Stromal cell of bone marrow (primary cell): ENCODE measurements at places on chromosomes 6 and 20.

- DNase-seq = no peak
Measured at GRCh38 chr20:57471496-57472372, 53.2 kb downstream of the CTCFL start.

DNA sequence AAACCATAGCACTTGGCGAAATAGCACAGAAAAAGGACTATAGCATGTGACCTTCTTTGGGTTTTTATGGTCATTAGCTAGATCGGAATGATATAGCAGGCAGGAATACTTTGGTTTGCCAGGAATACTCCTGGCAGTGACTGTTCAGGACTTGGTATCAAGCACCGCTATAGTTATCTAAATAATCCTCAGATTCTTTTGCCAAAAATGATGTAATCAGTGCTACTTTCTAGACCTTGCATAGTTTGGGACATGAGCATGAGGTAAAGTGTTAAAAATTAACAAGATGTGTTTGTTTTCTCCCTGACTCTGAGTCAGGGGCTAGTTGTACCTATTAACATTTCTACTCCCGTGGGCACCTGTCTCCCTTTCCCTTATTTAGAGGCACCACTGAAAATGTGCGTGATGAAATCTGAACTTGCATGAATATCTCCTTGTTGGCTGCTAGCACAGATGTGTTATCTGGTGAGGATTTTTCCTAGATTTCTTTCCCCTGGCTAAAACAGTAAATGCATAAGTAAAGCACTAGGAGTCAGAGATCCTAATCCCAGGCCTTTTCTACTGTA lies 511.0 kb downstream of the CDKAL1 start:
- no peak for DNase-seq

DNA sequence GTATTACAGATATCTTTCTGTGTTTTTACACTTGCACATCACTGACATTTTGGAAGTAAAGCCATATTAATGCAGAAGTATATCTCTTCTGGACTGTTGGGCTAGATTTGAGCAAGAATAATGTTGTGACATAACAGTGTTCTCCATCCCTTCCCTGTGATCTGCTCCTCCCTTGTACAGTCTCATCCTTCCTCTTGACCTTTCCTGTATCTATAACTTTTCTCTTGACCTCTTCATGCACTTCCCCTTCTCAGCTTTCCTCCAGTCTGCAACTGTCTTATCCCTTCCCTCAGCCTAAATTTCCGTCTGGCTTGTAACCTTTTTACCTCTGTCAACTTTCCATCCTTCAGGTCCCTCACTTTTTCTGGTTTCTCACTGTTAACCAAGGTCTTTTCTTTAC lies 29.8 kb downstream of the NCOA3 start:
- no peak for DNase-seq

DNA sequence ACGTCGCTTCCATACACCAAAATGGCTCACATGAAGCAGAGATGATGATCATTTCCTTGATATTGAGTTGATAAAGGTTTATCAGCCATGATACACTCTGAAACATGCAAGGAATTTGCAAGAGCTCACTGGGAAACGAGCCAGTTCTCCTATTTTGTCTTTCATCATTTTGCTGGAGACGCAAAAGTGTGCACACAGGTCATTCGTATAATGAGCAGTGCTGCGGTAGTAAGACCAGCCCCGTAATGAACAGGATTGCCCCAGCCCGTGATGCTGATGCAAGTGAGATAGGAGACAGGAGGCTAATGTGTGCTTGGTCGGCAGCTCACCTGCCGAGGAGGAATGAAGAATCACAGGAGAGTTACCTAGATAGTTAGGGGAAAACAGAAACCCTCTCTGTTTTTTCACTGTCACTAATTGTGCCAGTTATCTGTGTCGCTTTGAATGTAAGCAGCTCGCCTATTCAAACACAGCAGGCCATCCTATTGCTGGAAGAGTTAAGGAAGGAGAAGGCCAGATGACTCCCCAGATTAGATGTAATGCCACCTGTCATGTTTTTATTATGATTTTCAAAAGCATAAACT lies 391.8 kb downstream of the SAMD5 start:
- no peak for DNase-seq

GRCh38 chr6:108895571-108895970 lies 47.3 kb downstream of the ARMC2 start:
- DNase-seq = no peak

DNA sequence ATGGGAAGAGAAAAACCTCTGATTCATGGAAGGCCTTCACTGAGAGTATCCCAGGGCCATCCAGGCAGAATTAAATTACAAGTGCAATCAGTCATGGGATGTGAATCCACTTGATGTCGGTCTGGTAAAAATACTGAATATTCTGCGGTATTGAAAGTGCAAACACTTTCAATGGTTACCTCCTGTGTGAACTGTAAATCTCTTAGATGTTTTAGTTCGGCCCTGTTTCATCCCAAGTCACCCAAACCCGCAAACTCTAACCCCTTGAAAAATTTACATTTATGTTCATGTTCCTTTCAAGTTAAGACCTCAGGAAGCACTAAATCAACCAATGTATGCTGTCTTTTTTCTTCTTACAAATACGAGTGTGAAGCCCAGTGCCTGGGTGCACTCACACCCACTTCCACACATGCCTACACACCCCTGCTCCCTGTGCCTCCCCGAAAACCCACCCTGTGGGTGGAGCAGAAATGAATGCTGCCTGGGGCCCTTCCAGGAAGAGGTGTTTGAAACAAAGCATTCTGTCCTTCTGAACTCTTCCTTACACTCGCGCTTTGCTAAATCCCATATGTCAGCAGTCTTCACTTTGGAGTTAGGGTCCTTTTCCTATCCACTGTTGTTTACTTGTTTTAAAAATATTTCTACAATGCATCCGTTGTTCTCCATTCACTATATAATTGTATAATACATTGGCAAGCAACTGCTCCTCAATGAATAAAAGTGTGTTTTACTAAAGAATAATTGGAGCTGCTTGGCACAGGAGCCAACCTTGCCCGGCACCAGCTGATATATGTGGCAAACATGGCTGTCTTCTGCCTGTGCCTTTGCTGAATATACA lies 62.7 kb downstream of the FYN start:
- no peak for DNase-seq

GRCh38 chr6:33912195-33912594 lies 108.4 kb upstream of the MLN start:
- no peak for DNase-seq

- DNase-seq = no peak
Measured at GRCh38 chr6:113626475-113626874, 230.7 kb upstream of the MARCKS start.

GRCh38 chr6:169802790-169803189 lies 51.4 kb downstream of the ERMARD start:
- no peak for DNase-seq

DNA sequence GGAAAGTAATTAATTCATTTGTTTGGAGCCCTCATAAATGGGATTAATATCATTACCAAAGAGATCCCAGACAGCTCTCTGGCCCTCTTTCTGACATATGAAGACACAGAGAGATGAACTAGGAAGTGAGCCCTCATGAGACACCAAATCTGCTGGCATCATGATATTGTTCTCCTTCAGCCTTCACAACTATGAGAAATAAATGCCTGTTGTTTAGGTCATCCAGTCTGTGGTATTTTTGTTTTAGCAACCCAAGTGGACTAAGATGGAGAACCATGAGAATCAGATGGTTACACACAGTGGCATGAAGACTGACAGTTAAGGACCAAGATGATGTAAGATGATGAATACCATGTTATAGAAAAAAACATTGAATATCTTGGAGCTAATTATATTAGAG lies 16.9 kb upstream of the HBS1L start:
- DNase-seq = no peak

DNA sequence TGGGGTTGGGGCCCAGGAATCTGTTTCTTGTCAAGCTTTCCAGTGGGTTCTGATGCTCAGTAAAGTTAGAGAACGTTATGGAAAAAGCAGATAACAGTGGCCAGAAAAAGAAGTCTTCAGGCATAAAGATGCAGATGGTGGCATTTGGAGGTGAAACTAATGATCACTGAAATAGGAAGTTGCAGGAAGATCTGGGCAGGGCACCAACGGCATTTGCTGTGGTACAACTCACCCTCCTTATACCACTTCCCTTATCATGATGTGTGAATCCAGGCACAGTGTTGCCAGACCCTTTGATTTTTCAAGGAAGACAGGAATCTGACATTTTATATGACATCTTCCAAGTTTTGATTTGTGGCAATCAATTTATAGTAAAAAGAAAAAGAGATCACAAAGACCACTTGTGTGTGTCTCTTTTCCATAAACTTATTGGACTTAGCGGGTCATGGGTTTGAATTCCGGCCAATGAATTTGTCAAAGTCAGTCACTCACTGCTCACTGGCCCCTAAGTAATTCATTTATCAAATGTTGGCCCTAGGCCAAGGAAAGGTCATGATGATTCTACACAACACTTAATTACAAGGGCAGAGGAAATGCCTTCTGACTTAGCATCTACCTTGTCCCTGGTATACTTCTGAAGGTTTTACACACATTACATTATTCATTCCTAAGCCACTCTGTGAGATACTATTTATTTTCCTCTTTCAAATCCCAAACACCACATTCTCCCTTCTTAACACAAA lies 37.6 kb downstream of the LAMP5 start:
- DNase-seq = no peak

DNA sequence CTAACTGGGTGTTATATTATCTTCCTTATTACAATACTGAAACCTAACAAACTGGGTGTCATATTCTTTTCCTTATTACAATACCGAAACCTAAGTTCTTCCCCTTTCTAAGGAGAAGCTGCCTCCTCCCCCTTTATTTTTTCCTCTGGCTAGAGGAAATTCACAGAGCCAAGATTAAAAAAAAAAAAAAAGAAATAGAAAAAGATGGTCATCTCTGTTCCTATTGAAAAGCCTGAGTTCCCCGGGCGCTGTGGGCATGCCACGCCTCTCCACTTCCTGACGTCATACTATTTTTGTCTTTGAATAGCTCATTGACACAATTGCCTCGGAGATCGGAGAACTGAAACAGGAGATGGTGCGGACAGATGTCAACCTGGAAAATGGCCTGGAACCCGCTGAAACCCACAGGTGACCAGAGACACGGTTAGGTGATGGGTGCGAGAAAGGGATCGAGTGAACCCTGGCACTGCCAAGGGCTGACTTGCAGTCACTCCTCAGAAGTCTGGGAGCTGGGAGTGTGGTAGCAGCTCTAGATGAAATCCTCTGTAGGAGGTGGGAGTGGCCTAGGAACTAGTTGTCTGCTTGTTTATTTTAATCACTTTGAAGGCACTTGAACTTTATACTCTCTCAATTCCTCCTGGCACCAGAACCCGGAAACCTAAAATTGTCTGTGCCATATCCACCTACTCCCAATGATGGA lies 82.2 kb upstream of the NAA20 start:
- DNase-seq = no peak

DNA sequence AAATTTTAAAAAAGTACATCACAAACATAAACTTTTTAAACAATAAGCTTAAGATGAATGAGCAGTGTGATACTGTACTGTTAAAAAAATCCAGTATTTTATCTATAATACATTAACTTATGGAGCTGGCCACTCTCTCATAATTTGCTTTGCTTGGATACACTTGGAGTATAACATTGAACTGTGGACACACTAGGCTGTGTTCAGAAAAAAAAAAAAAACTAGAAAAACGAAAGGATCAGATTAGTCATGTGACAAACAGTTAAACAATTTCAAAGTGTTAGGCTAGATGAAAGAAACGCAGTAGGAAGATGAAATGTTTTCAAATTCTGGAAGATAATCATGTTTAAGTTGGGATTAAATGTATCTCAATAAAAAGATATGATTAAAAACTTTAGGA lies 220.0 kb downstream of the GRIK2 start:
- DNase-seq = no peak

DNA sequence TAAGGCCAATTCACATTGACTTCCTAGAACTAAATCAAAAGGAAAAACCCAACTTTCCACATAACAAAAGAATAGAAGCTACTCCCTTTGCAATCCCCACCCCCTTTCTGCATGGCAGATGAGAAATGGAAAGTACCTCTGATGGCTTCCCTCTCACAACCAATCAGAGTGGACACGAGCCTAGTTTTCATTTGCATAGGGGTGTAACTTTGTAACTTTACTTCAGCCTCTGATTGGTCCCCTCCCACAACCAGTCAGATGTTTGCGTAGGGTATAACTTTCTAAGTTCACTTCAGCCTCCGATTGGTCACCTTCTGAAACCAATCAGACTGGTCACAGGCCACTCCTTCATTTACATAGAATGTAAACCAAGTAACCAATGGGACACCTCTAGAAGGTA lies 328.5 kb downstream of the CDH26 start:
- no peak for DNase-seq

DNA sequence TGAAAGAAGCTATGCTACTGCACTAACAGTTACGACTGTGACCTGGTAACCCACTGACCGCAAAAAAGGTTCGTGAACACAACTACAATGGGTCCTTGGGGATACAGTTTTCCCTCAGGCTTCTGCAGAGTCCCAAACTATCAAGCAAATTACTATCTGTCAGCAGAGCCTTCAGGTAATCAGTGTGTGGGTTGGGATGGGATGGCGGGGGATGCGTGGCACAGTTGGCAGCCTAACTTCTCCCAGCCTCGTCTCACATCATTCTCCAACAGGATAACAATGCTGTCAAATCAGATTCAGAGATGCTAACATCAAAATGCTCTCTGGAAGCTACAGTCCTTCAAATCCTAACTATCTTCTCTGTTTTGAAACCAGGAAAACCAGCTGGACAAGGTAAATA lies 102.3 kb downstream of the EPM2A start:
- DNase-seq = no peak

DNA sequence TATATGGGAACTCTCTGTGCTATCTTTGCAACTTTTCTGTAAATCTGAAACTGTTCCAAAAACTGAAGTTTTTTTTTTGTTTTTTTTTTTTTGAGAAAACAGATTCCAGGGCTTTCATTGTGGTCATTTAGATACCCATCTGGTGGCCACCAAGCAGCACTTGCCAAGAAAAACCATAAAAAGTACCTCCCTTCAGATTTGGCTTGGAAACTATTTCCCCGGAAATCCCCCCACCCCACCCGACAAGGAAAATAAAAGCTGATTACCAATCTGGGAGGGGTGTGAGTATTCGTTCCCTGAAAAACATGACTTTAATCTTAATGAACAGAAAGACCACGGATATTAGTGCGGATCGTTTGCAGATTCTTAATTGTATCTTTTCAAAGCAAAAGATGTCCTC lies 1.9 kb downstream of the NFATC2 start:
- DNase-seq = no peak

- DNase-seq = no peak
Measured at GRCh38 chr20:56922497-56922896, 293.4 kb downstream of the TFAP2C start.

- DNase-seq = no peak
Measured at GRCh38 chr6:3617192-3617631, 134.3 kb downstream of the PXDC1 start.

DNA sequence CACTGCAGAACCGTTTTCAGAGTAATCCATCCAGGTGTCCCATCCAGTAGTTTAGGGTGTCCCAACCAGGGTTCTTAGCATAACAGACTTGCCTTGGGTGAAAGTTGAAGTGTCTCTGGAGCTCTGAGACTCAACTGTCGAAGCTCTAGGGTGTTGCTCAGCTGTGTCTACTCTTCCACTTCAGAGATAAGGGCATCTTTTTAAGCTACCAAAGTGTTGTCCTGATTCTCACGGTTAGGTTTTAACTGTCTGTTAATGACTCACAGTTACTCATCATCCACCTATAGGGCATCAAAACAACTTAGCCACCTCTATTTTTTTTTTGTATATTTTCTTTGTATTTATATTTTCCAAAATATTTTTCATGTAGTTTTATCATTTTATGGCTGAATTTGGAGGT lies 36.9 kb upstream of the TBX18 start:
- DNase-seq = no peak

GRCh38 chr6:14315353-14315752 lies 197.8 kb downstream of the CD83 start:
- DNase-seq = no peak

GRCh38 chr6:38775870-38776269 lies 60.8 kb downstream of the DNAH8 start:
- DNase-seq = no peak
